ENCODE measurements at places on chromosomes 4 and X.

GRCh38 chr4:13601048-13601447 is 26.5 kb downstream of the BOD1L1 start:
- no peak for DNase-seq

GRCh38 chr4:12118651-12119213 is 690.0 kb upstream of the HS3ST1 start:
- no peak for DNase-seq

DNA sequence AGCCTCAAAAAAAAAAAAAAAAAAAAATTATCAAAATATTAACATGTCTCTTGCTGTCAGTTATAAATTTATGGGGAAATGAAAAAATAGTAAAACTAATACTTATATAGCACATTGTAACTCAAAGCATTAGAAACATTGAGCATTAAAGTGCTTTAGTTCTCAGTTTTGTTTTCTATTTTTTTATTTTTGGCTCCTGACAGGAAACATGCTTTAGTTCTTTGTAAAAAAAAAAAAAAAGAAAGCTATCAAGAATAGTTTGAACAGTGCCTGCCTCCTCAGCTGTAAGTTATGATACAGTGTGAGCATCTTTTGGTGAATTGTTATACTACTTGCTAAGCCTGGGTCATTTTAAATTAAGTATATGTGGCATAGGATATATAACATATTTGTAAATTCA is 5.1 kb upstream of the CENPC start:
- DNase-seq = no peak

DNA sequence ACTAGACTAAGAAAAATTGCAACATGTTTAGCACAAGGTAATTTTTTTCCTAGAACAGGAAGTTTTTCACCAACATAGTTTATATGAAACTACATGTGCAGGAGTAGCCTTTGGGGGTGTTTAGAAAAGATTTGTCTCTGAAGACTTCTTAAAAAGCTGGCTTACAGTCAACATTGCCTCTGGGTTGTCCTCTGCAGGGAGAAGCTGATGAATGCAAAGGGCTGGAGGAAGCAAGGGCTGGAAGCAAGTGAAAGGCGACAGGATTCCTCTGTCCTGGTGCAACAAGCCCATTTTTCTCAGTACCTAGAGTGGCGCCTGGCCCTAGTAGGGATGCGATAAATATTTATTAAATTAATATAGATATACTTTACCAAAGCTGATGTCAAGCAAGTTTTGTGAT is 180.3 kb upstream of the LCORL start:
- DNase-seq = no peak

DNA sequence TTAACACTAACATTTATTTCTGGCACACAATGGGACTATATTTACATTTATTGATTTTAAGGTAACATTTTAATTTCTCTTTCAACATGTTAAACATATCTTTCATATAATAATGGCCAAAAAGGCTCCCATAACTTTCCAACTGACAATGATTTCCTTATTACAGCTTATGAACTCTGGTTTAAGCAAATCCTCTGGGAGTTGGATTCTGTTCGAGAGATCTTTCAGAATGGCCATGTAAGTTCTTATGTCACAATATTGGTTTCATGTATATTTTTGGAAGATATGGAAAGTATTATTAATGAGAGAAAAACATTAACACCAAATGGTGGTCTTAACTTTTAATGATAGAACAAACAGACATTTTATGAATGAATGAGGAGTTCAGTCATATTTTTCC is 4.1 kb downstream of the TDO2 start:
- no peak for DNase-seq

DNA sequence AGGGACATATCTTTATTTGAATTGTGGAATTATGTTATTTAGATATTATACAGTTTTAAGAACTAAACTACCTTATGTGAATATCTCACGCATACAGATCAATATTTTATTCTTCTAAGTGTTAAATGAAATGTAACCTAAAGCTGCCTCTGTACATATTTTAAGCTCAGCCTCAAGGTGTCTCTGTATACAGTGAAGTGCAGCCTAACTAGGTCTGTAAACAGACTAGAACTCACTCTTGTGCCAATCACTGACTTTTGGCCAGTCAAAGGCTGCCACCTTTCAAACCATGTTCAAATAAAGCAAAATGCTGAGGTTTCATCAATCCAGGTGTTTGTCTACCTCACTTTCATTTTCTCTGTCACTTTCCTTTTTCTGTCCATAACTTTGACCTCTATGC is 1074.5 kb upstream of the PRKX start:
- DNase-seq = no peak

GRCh38 chrX:40734971-40735324 is 394 bp downstream of the MED14 start:
- peak; percentile 25 for DNase-seq

- DNase-seq = no peak
Measured at GRCh38 chrX:13983734-13984133, 46.0 kb downstream of the GEMIN8 start.

- no peak for DNase-seq
Measured at GRCh38 chr4:183909801-183910200, 4.7 kb downstream of the STOX2 start.

- no peak for DNase-seq
Measured at GRCh38 chr4:83195269-83195668, 80.7 kb upstream of the PLAC8 start.

DNA sequence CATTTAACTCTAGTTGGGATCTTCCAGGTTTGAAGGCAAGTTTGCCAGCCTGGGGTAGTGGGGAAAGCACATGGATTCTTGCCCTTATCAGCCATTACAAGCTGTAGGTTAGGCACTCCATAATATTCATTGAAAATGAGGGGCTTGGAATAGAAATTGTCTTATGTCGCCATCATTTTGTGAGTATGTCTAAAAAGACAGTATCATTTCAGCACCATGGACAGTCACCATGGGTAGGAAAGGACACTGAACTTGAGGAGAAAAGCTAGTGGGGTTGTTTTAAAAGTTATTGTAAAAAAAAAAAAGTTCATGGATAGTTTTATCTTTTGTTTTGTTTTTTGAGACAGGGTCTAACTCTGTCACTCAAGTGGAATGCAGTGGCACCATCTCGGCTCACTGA is 356.1 kb downstream of the HNRNPD start:
- no peak for DNase-seq

- no peak for DNase-seq
Measured at GRCh38 chrX:148611993-148612392, 111.6 kb downstream of the AFF2 start.

GRCh38 chr4:123477711-123478209 is 81.2 kb downstream of the SPRY1 start:
- peak; percentile 12 for DNase-seq

DNA sequence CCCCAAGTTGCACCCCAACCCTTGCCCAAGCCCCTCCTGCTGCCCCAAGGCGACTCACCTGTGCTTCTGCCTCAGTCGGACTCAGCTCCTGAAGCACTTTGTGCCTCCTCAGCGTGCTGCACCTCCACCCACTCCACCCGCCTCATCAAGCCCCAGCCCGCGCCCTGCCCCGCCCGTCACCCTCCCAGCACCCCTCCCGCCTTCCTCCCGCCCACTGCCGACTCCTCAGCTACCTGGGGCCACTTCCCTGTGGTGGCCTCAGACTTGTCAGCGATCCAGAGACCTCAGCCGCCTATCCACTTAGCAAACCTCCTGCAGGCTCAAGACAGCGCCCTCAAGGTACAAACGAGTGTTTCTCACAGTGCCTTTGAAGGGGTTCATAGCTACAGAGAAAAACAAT is 19.6 kb upstream of the IQCM start:
- DNase-seq = no peak

GRCh38 chr4:84583876-84584380 is 1.0 kb downstream of the CDS1 start:
- no peak for DNase-seq

- DNase-seq = no peak
Measured at GRCh38 chrX:30568136-30568535, 9.4 kb downstream of the TASL start.

GRCh38 chrX:30702736-30703135 is 49.5 kb downstream of the GK start:
- no peak for DNase-seq

DNA sequence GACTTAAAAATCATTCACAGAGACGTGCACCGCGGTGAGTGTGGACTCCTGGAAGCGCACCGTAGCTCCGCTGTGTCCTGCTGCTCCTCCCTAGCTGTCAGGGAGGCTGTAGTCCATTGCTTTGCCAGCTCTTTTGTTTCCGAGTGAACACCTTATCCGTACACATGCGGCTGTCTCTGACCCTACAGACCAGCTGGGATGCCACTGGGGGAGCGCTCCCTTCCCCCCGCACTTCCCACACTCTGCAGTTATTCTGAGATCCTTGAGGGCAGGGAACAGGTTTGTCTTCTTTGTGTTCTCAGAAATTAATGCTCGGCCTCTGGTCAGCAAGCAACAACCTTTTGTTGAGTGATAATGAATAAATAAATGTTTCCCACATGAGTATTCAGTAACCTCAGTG is 33.7 kb upstream of the MSANTD1 start:
- DNase-seq = no peak

DNA sequence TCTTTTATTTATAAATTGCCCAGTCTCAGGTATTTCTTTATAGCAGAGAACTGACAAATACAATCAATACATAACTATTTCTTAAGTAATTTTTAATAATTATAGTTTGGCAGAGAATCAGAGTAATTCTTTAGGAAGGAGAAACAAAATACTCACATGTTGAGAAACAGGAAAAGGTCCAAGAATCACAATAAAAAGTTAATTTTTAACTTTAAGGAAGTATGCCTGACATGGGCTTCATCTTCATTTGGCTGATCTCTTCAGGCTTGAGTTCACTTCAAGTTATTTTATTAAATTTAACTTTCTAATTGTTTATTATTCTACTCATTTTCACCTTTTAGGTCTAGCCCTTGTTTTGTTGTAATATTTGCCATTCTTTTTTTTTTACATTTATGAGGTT is 36.1 kb upstream of the RNF150 start:
- no peak for DNase-seq

DNA sequence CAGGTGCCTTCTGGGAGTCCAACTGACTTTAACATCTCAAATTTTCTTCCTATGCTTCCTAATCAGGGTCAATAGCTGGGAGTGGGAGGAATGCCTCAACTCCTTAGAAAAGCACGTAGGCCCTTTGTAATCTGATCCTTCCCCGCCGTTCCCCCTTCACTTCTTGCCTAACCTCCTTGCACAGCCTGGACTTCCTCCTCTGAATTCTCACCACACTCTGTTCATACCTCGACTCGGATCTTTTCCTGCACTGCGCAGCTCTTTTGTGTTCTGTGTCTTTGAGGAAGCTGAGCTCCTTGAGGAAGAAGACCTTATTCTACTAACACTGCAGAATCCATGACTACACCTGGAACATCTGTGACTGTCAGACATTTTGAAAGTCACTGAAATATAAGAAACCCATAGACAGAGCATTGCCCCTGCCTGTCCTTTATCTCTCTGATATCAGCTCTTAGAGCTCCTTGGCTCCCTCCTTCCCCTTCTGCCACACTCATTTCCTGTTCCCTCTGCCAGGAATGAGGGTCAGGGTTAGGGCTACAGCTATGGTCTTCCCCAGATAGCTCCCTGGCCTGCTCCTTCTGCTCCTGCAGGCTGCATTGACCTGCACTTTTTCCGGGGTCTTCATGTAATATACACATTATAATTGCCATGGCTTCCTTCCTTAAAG is 140.2 kb upstream of the LDB2 start:
- DNase-seq = no peak

DNA sequence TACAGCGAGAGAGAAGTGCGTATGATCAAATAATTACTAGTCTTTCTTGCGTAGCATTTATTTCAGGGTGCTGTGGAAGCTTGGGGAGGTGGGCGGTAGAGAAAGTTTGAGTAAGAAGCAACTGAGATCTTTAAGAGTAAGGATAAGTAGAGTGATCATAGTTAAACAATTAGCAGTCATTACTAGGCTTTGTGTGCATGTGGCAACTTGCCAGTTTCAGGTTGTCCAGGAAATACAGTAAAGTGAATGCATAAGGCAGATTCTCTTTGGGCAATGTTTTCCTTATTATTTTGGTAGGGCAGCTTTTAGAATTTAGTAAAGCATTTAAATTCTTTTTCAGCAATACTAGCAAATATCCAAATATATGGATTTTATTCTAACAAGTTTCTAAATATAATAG is 57.0 kb downstream of the HPGDS start:
- DNase-seq = no peak

GRCh38 chr4:149997881-149998421 is 80.3 kb upstream of the DCLK2 start:
- DNase-seq = no peak

DNA sequence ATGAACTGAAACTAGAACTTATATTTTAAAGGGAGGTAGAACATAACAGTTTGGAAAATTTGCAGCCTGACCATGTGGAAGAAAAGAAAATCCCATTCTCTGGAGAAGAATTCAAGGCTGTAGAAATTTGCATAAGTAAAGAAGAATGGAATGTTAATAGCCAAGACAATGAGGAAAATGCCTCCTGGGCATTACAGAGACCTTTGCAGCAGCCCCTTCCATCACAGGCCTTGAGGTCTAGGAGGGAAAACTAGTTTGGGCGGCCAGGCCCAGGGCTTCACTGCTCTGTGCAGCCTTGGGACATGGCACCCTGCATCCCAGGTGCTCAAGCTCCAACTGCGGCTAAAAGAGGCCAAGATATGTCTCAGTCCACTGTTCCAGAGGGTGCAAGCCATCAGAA is 1506.8 kb downstream of the PCDH18 start:
- DNase-seq = no peak

DNA sequence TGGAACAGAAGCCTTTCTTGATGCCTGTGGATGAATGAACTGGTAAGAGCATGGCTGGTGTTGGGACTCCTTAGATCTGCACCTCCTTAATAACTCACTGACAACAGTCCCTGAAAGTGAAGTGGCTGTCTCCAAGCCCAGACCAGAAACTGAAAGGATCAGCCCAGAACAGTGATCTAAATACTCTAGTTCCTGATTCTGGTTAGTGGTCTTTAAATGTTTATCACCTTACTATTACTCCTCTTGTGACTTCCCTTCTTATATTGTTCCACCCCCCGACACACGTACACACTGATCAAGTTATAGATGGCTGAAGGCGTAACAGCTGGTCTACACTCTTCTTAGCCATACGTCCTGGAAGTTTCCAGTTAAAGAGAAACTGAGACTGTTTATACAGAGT is 33.8 kb upstream of the ARMCX2 start:
- DNase-seq = no peak

DNA sequence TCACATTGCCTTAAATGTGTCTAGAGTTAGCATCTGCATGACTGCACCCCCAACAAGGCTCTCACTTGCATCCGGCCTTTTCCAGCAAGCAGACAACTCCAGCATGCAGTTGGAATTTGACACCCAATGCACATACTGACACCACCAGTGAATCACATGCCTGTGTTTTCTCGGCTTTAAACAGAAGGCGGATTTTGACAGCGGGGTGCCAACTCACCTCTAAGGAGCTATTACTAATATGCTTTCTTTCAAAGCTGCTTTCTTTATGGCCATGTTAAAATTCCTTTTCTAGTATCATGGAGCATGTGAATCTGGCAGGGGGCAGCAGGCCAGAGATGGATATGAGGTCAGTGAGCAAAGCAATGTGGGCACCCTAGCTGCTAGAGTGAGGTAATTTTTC is 78.0 kb upstream of the CLNK start:
- DNase-seq = no peak

GRCh38 chr4:11831739-11832138 is 403.0 kb upstream of the HS3ST1 start:
- DNase-seq = no peak
